Mesenchymal stem cell (in vitro differentiated cells and primary cell): ENCODE measurements at places on chromosomes 7 and 10.

DNA sequence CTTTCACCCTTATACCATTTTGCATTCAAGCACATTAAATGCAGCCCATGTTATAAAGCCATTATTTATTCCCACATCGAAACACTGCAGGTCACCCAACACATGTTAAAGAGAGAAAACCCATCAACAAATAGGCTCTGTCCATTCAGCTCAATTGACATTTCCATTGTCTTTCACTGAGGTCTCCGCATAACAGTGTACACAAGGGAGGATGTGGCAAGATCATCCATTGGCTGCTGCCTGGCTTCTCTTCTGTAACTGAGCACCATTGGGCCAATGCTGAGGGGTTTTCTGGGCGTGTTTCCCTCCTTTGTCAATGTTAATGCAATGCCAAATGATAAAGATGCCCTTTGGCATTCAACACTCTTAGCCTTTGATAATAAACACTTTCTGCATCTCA lies 278.1 kb upstream of the SP4 start:
- DNase-seq: no peak

- DNase-seq: no peak
Measured at GRCh38 chr7:28539289-28539981, 127.1 kb downstream of the CREB5 start.

DNA sequence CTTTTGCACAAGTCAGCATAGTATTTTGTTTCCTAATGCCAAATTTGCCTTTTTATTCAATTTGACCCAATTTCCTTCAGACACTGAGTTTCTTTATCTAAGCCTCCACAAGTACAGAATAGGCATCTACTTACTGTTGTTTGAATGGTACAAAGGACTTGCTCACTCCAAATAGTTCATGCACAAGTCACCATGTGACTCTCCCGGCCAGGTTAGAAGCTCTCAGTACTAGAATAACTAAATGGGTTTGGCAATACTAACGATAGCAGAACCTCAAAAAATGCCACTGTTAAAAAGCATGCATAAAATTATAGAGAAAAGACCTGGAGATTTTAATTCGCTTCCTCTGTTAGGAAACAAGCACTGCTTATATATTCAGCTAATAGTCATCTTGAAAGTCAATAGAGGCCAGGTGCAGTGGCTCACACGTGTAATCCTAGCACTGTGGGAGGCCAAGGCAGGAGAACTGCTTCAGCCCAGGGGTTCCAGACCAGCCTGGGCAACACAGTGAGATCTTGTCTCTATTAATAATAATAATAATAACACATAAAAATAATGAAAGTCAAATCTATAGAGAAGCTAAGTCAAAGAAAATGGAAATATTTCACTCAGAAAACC lies 335.8 kb upstream of the MBL2 start:
- no peak for DNase-seq

DNA sequence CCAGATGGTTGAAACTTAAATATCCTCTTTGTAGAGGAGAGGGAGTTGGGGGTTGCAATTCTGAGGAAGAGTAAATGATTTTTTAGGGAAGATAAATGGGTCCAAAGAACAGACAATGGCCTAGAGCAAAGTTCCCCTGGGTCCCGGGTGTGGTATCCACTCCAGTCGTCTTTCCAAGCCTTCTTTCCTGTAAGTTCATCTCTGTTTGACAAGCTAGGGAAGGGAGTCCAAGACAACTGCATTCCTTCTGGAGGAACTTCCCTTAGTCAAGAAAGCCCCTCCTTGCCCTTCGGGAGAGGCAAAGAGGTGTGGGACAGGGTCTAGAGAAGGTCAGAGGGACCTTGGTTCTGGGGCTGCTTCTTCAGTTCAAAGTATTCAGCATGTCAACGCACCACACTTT lies 33.4 kb downstream of the C10orf71 start:
- no peak for DNase-seq

GRCh38 chr10:659688-660141 lies 29.8 kb downstream of the DIP2C start:
- peak; percentile 96 for DNase-seq

DNA sequence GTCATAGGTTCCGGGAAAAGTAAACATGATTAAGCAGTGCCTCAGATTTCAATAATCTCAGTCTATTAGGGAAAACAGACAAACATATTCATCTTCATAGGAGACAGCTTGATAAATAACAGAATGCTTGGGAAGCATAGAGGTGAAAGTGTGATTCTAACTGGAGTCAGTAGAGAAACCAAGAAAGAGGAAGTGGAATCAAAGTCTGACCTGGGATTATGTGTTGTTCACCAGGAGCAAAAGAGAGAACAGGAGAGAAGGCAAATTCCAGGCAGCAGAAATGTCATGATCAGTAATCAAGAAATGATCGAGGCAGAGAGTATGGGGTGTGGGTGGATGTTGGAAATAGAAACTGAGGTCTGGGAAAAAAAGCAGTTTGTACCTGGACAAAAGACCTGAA lies 43.7 kb downstream of the DGKB start:
- DNase-seq: no peak

DNA sequence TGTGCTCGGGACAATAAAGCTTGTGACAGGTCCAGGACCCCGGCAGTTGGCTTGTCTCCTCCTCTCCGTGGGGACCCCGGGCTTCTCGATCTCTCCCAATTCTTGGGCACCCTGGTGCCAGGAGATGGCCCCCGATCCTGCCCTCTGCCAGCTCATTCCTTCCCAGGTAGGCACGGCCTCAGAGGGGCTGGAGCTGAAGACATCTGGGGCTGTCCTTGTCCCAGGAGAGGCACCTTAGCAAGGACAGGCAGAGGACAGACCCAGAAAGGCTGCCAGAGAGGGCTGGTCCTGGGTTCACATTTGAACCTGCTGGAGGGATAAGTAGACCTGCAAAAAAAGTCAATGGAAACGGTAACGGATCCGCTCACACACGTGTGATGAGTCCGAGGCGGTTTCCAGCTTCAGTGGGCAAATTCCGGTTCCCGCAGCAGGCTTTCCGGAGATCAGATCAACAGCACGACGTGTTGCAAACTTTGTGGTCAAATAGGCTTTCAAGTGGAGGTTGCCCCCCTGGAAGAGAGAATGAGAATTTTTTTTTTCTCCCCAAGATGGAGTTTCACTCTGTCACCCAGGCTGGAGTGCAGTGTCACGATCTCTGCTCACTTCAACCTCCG lies 47.7 kb upstream of the GTF2IRD1 start:
- no peak for DNase-seq

- no peak for DNase-seq
Measured at GRCh38 chr10:86194684-86195083, 171.9 kb downstream of the GRID1 start.

- DNase-seq: no peak
Measured at GRCh38 chr10:50286517-50286916, 35.2 kb upstream of the ASAH2 start.

DNA sequence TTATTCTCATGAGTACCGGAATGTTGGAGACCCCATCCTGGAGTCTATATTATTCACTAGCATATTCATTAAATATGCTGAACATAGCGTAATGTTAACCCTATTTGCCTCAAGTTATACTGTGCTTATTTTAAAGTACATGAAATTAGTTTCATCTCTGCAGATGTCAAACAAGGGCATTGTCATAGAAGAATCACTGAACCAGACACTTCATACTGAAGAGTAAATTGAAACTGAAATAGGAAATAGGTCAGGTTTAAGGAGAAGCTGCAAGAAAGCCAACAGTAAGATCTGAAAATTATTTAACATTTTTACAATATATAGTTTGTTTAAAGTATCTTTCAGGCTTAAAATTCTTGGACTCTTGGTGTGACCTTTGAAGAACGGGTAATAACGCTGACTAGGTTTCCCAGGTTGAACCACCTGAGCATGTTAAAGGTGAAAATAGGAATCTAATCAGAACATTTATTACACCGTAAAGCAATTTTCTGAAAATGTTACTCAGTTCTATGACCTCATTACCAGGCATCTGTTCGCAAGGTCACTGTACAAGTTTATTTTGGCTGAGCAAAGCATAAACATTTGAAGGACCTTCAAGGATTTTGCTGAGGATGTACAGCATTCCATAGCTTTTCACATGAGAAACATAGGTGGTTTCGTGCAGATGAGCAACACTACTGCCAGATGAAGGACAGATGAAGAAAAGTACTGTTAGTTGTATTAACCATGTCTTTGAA lies 82.7 kb downstream of the REEP3 start:
- DNase-seq: peak; percentile 83

GRCh38 chr10:89369156-89370105 lies 8.4 kb upstream of the IFIT1B start:
- DNase-seq: peak; percentile 49
